Activated CD4-positive, alpha-beta T cell treated with anti-CD3 and anti-CD28 coated beads, Interleukin-2, amount 50 U/mL, for 4 hours (primary cell): ENCODE measurements at places on chromosomes 4 and X.

- no peak for DNase-seq
Measured at GRCh38 chr4:138639018-138639741, 376.4 kb upstream of the NOCT start.

- DNase-seq, result no peak
Measured at GRCh38 chr4:23957465-23957864, 67.6 kb upstream of the PPARGC1A start.

GRCh38 chrX:153944140-153944799 lies at the start of gene RENBP:
RENBP (minus strand) TSS chrX:153944643; CDS start chrX:153944610, 33 bp downstream.
- DNase-seq, result no peak

DNA sequence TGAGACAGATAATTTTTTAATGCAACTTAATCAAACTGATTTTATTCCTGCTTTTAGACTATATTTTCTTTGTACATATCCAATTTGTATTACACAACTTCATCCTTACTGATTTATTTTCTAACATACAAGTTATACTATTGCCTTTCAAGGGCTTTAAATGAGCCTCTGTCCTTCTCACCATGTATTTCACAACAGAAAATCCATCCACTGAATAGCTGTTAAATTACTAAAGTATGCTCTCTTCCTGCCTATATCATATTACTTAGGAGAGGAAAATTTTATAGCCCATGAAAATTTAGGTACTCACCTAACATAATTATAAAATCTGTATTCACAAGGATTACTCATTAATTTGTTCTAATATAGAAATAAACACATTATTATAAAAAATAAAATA lies 528.6 kb downstream of the ANKRD50 start:
- DNase-seq, result no peak
